ENCODE measurements at places on chromosomes 7 and 10.

DNA sequence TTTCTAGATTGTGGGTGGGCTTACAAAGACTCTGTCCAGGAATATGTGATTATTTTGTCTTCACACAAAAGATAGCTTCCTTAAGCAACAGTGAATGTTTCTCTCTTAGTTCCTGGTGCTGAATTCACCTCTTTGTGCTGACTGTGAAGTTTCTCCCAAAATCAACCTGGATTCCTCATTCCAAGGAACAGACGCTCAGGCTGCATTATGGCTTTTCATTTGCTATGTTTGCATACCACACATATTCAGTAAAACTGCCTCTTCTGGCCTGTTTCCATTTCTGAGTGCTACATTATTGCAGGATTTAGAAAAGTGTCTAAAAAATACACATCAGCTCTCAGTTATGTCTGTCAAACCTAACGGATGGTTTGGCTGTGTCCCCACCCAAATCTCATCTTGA is 21.5 kb downstream of the MACROH2A2 start:
- no peak for DNase-seq

GRCh38 chr7:54116956-54117355 is 425.2 kb upstream of the VSTM2A start:
- DNase-seq, result no peak

- no peak for DNase-seq
Measured at GRCh38 chr7:70271617-70272081, 673.4 kb downstream of the AUTS2 start.

GRCh38 chr10:70254778-70255328 is 21.6 kb upstream of the PPA1 start:
- DNase-seq, result no peak

GRCh38 chr10:63423494-63423893 is 42.3 kb downstream of the JMJD1C start:
- no peak for DNase-seq

DNA sequence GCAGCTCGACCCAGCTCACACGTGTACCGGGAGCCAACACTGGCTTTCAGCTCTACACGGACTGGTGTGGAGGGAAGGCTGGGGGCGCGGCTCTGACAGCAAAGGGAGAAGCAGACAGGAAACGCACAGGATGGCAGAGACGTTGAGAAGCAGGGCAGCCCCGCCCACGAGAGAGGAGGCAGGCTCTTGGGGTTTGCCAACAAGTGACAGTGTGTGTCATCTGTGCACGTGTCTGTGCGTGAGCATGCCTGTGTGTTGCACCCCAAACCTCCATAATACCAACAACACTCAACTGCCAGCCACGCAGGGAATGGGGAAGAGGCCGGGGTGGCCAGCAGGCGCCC is 64.4 kb upstream of the PDGFA start:
- no peak for DNase-seq

DNA sequence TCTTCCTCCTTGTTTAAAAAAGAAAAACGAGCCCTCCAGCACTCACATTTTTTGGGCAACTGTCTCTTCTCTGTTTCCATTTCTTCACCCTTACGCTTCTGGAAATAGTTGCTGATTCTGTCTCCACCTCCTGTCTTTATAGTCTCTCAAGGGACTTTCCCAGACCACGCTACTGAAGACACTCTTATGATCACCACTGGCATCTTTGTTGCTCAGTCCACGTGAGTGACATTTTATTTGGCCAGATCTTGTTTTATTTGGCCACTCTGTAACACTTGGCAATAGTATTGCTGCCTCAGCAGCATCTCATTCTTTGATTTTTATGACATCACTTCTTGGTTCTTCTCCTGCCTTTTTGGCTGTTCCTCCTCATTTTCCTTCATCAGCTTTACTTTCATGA is 21.6 kb upstream of the NME8 start:
- no peak for DNase-seq

GRCh38 chr10:82394987-82395386 is 520.0 kb downstream of the NRG3 start:
- DNase-seq, result no peak

DNA sequence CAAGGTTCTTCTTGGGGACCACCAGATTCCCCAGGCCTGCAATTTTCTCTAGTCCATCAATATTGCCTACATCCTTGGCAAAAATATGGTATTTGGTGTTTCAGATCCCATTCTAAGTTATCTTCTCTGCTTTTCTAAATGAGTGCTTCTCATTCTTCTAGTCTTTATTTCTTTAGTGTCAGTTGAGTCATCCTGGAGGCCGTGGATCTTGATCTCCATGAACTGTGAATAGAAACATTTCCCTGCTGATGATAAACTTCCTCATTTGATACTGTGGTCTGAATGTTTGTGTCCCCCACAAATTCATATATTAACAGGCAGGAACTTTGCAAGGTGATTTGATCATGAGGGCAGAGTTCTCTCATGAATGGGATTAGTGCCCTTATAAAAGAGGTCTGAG is 779.3 kb downstream of the INHBA start:
- no peak for DNase-seq

DNA sequence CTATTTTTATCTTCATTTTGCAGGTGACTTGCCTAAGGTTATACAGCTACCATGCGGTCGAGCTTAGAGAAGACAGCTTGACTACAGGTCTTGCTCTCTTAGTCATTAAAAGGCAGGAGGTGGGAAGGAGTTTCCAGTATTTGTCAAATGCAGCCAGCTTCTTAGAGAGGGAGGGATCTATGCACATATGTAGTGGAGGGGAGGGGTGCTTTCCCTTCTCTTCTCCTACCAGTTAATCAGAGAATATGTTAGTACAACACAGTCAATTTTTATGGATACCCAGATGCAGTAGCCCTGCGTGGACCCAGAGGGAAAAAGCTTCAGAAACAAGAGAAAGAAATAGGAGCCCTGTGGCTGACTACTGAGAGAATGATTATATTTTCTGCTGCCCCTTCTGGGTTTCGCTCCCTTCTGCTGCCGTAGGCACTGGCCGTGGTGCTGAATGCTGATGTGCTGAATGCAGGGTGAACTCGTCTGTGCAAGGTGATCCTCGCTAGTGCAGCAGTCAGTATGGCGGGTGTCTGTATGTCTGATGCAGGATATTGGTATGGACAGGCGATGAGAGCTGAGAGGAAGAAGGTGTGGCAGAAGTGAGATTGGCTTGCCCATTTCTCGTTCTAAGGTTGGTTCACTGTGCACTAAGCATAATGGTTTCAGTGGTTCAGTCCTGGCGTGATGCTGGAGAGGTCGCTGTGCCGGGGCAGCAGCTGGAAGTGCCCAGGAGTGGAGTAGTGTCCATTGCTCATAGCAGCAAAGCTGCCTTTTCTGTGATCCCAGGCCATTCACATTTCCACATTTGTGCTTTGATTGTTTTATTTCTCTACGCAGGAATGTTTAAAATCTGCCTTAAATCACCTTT is 189.2 kb upstream of the PODXL start:
- DNase-seq, result peak; percentile 41

- DNase-seq, result no peak
Measured at GRCh38 chr10:126838316-126838715, 66.9 kb upstream of the DOCK1 start.

DNA sequence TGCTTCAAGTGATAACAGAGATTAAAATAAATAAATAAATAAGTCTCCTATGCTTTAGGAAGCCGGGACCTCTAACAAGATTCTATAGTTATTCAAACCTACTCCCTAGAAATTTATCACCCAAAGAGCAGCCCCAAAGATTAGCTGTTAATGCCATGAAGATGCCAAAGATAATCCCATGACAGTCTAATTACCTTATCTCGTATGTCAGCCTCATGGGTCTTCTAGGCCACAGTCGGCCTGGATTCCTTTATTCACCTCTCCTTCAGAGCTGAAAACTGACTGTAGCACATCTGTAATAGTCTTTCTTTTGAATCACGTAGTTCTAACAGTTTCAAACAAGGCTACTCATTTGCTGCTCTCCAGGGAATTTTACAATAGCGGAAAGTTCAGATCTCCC is 24.2 kb downstream of the COL1A2 start:
- DNase-seq, result no peak

GRCh38 chr7:22812353-22812752 is 10.3 kb downstream of the TOMM7 start:
- no peak for DNase-seq

DNA sequence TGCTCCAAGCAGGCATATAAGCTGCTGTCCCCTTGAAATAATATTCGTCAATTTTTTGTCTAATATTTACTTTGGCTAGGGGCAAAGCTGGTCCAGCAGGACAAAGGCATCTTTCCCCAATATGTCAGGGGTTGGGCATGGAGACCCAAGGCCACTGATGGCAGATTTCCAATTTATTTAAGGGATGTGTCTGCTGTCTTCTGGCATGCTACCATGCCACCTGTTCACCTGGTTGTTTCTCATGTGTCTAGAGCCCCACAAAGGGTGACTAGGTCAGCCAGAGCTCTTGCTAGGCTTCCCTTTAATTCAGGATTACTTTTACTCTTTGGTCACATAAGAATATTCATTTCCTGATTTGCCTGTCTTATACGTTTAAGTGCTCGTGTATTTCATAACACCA is 22.1 kb upstream of the SYPL1 start:
- DNase-seq, result no peak

- DNase-seq, result peak; percentile 60
Measured at GRCh38 chr10:71213127-71213621, 804 bp downstream of the UNC5B start.

DNA sequence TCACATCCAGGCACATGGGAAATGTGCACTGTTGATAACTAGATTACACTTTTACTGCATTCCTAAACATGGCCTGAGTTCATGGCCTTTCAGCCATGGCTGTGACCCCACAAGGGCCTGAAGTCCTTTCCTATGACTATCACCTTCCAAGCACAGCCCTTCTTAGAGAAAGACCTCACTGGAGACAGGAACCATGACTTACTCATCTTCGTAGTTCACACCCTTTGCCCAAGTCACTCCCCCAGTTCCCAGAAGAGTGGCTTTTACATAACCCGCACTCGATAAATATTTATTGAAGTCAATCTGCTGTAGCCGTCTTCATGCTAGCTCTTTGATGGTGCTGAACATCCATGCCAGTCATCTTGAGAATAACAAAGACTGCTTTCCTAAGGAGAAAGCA is 632.5 kb upstream of the NRP1 start:
- DNase-seq, result no peak

DNA sequence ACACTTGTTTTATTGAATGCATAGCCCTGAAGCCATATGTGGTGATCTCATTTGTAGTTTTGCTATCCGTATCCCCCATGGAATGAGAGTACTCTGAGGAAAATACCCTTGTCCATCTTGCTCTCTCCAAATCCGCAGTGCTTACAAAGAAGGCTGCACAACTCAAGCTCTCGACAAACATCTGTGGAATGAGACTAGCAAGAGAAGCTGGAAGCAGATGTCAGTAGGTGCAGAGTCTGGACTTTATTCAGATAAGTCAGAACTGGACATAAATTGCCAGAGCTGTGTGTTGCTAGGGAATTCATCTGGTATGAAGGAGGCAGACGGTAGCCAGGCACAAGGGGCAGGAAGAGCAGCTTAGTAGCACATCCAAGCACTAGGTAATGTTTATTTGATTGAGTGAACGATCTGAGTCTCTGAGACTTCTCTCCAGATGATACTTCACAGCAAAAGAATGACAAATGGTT is 1046.2 kb downstream of the XPNPEP1 start:
- no peak for DNase-seq

- no peak for DNase-seq
Measured at GRCh38 chr7:131673576-131673975, 117.1 kb upstream of the PODXL start.

DNA sequence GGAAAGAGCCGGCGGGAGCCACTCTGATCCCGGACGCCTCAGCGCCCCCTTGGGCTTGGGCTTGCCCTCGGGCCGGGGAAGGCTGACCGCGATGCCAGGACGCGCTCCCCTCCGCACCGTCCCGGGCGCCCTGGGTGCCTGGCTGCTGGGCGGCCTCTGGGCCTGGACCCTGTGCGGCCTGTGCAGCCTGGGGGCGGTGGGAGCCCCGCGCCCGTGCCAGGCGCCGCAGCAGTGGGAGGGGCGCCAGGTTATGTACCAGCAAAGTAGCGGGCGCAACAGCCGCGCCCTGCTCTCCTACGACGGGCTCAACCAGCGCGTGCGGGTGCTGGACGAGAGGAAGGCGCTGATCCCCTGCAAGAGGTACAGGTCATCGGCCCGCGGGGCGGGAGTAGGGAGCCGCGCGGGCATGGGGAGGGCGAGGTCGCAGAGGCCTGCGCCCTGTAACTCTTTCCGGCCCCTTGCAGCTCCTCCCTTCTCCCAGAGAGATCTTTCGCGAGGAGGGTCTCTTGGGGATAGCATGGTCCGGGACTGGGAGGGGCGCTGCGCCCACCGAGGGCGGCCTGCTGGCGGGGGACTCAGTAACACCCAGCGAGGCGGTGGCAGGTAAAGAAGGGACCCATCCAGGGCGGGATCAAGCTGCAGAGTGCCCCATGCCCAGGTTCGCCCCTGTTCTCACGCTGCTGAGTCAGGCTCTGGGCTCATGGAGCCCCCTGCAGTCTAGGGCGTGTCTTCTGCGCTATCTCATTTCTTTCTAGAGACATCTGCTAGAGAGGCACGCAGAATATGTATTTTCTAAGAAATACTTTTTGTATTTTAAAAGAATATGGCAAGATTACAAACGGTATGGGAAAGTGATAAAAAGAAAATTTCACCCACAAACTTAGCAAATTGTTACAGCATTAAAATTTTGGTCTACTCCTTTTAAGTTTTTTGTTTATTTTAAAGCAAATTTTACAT is 687 bp downstream of the EPDR1 start:
- peak; percentile 54 for DNase-seq

DNA sequence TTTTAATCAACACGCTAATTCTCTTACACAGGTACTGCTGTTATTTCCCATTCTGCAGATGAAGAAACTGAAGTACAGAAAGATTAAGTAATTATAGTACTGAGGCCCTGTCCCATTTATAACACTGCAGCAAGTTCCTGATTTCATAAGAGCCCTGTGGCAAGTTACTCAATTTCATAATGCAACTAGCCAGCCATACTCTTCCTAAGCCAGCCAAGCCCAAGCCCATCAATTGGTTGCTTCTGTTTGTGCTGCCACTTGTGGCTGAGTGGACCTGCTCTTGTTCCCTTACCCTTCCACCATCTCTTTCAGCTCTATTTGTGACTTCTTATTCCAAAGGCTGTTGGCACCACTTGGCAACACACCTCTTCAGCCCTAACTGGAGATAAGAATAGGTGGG is 19.7 kb upstream of the PRPF18 start:
- no peak for DNase-seq

GRCh38 chr7:70856901-70857630 is 274.9 kb upstream of the GALNT17 start:
- DNase-seq, result peak; percentile 49

DNA sequence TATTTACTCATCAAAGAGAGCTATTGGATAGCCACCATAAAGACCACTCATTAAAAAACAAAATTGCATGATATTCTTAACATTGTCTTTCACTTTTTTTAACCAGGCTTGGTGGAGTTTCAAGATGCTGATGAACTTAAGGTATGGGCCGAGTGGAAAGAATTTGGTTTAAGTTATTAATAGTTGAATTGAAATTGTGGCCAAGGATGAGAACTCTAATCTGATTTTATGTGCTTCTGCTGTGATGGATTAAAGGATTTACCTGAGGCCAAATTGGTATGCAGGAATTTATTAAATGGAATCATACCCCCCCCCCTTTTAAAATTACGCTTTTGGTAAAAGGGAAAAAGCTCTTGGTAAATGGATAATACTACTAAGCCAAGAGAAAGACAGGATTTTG is 33.8 kb upstream of the TOMM7 start:
- DNase-seq, result no peak

- no peak for DNase-seq
Measured at GRCh38 chr7:79494046-79494445, 40.6 kb upstream of the MAGI2 start.

GRCh38 chr10:9091530-9092093 is 1037.1 kb downstream of the GATA3 start:
- no peak for DNase-seq

- no peak for DNase-seq
Measured at GRCh38 chr7:99786726-99787335, 2.8 kb upstream of the CYP3A4 start.

All from Calu3 (cell line).